ENCODE measurements at places on chromosomes 6 and 20. TPM values are rescaled to one million over a fixed set of nuclear protein-coding genes. Genes with fewer than 3 reads are reported as not detected.

GRCh38 chr6:106918115-106918514 is 56.4 kb downstream of the CD24 start:
- DNase-seq: no peak

TMEM74B gene
- not detected for total RNA-seq

- DNase-seq: no peak
Observed at GRCh38 chr6:15073883-15074465, 171.9 kb upstream of the JARID2 start.

DNA sequence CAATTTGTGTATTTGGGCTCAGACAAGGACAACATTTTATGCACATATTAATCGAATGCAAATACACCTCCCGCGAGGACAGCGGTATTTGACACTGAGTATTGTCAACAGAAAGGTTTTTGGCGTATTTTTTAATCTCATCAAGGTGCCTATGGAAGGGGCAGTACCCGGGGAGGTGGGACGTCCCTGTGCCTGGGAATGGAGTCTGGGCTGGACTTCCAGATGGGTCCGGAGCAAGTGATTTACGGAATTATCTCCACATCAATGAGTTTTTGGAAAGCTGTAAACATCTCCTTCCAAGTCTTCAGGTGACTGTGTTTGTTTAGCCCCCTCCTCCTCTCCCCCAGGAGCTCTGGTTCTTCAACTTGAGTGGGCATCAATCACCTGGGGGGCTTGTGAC is 39.8 kb downstream of the PRR18 start:
- no peak for DNase-seq

DNA sequence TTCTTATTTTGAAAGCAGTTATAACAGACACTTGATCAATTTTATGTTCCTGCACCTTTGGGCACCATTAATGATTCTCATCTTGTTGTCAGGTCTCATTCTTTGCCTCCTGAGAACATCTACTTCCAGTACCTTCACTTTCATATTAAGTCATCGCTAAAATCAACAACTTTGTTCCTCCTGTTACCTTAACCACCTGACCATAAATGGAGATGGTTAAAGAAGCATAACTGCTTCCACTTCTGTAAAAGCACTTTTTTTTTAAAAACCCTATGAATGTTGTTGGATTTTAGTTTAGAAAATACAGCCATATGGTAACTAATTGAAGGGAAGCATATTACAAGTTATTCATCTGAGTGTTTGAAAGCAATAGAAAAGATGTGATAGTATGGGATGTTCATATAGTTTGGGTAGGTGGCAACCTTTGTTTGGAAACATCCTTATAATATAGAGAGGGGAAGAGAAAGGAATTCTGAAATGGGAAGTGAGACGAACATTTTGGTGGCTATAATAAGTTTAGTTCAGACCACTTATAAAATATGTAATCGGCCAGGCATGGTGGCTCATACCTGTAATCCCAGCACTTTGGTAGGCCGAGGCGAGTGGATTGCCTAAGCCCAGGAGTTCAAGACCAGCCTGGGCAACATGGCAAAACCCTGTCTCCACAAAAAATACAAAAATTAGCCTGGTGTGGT is 53.9 kb downstream of the AFG1L start:
- DNase-seq: no peak

SPDEF gene
- total RNA-seq: not detected
